Stimulated activated CD4-positive, alpha-beta T cell treated with anti-CD3 and anti-CD28 coated beads, TNF-alpha, amount 100 ng/mL, for 1 hour (primary cell): ENCODE measurements at places on chromosomes 12 and 14.

GRCh38 chr14:87000081-87000480, 992.9 kb downstream of the GALC start:
- no peak for DNase-seq

DNA sequence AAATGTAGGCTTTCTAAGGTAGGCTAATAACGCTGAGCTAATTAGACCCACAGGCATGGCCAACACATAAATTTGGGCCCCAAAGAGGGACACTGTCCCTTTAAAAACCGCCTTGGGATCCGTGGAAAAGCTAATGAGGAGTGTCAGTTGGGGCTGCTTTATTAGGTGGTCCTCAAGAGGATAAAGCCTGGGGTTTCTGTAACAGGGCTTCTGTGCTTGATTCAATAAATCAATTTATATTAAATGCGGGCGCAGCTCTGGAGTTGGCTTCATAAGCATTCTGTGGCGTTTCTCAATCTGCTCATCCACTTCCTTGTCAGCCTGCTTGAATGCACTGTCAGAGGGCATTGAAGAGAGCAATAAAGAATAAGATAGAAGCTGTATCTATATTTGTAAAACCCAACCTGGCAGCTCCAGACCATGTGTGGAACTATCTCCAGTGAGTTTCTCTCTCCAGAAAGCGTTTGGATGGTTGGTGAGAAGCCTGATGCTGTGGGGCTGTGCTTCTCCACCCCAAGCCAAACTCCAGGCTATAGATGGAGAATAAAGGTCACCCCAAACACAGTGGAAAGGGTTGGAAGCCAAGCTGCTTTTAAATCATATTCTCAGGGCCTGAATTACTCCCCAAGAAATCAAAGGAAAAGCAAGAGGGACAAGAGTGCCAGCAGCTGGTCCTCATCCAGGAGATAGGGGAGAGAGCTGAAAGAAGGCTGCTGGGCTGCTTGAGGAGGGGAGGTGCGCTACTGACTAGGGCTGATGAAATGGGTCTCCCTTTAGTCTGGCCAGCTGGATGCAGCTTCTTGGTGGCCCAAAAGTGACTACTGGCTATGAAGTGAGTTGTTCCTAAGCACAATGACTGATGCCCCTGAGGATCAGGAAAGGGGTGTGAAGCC, 222.0 kb downstream of the PPM1H start:
- DNase-seq: no peak

- no peak for DNase-seq
Measured at GRCh38 chr14:70257526-70257925, 68.8 kb upstream of the SLC8A3 start.

- DNase-seq: no peak
Measured at GRCh38 chr12:97899529-97899928, 436.9 kb downstream of the RMST start.

GRCh38 chr14:58954052-58954451, 234.4 kb upstream of the DAAM1 start:
- DNase-seq: no peak

GRCh38 chr12:10220398-10221077, 7.9 kb downstream of the GABARAPL1 start:
- no peak for DNase-seq

- DNase-seq: no peak
Measured at GRCh38 chr12:49332891-49333371, 4.1 kb downstream of the C1QL4 start.

DNA sequence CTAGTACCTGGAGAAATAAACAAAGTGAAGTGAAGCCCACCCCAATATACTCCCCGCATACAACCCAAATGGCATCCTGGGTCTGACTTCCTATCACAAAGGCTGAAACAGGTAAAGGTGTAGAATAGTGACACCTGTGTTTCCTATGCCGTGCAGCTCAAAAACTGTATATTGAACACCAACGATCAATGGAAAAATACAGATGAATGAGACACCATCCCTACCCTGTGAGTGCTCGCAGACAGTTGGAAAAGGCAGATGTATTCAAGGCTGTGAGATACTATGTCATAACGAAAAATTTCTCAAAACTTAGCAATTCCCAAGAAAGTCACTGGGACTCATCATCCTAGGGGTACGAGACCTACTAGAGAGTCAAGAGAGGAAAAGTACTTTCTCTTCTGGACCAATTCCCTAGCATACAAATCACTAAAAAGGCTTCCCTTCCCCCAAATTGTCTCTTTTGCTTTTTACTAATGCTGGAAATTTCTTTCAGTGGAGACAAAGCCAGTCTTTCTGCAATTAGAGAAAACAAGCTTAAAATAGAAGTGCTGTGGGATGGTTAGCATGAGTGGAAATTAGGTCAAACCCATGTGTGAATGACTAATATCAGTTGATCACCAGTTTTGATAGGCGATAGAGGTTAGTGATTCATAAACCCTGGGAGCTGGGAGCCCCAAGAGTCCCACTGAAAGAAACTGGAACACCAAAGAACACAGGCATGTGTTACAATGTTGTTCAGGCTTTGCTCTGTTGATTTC, 249.7 kb downstream of the SPTSSA start:
- no peak for DNase-seq

DNA sequence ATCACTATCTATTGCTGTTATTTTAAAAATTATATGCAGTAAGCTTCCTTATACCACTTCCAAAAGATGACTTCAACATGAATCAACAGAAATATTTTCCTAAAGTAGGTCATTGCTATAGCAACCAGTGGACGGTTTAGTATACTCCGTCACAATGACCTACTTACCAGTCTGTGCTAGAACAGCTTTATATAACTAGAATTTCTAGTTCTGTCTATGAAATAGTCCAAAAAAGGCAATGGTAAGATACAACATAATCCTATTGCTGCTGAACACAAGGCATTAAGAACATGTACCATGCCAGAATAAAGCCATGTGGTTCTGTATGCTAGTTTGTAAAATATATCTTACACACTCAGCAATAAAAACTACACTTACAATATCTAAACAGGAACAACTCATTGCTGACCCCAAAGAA, 40.7 kb upstream of the MTERF2 start:
- no peak for DNase-seq

DNA sequence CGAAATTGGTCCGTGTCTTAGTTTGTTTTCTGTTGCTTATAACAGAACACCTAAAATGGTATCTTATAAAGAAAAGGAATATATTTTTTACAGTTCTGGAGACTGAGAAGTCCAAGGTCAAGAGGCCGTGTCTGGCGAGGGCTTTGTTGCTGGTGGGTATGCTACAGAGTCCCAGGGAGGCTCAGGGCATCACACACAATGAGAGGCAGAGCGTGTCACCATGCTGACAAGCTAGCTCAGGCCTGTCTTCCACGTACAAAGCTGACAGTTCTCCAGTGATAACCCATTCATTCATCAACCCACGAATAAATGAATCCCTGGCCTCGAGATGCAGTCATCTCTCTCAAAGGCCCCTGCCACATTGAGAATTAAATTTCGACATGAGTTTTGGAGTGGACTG, 56.7 kb upstream of the AEBP2 start:
- no peak for DNase-seq

DNA sequence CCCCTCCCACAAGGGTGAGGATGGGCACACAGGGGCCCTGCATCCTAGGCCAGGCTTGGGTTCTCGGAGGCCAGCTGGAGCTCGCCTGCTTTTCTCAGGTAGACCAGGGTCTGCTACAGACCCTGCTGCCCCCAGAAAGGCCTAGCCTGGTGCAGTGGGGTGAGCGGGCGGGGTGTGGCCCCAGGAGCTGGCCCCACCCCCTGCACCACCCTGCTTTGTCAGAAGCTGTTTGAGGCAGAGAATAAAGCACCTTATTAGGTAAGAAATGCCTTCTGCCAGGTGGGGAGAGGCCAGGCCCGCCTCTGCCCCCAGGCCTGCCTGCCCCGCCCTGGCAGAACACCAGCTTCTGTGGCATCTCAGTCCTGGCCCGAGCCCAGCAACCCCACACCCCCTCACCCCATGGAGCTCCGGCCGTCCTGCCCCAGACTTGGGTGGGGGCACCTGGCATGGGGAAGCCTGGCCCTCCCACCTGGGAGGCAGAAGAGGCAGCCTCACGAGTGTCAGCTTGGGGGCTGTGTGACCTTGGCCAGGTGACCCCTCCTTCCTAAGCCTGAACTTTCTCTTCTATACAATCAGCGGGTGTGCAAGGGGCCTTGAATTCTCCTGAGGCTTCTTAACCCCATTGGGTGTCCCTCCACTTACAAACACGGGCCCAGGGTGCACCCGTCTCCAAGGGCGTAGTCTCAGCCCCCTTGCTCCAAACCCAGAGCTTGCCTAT, 43.2 kb downstream of the KRT80 start:
- no peak for DNase-seq

DNA sequence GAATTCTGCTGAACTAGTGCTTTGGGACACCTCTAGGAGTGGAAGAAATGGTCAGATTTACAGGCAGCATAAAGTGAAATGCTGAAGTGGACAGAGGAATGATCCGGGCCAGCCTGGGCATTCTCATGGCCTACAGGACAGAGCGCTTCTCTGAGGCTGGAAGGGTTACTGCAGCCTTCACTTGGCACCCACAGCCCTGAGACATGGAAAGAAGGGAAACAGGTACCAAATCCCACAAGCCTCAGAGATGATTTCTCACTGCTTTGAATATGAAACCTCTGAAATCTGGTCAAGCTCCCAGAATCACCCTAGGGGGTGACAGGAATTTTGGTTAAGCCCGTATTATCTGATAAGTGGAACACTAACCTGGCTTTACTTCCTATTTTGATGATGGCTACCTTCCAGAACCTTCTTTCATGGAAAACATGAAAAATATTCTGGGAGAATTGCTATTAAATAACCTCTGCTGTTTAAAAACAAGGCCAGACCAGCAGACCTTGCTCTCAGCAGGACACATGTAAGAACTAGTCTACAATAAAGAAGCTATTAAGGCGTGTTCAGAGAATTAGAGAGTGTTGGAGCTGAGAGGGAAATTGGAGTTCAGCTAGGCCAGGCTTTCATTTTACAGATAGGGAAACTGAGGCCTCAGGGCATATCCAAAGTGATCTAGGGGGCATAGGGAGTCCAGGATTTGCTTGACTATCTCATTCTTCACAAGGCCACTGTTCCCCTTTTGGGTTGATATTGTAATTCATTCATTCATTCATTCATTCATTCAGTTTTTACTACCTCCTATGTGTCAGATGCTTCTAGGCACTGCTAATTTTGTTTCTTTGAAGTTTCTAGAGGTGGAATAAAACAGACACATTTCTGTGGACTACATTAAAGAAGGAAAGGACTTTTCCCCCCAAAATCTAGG, 281.5 kb downstream of the ZFP36L1 start:
- no peak for DNase-seq

GRCh38 chr14:104604458-104605449, at the start of gene TMEM179:
TMEM179 (minus strand) TSS chr14:104604772; CDS start chr14:104604741, 31 bp downstream.
- DNase-seq: no peak

- no peak for DNase-seq
Measured at GRCh38 chr12:3436461-3437065, 54.4 kb upstream of the PRMT8 start.

DNA sequence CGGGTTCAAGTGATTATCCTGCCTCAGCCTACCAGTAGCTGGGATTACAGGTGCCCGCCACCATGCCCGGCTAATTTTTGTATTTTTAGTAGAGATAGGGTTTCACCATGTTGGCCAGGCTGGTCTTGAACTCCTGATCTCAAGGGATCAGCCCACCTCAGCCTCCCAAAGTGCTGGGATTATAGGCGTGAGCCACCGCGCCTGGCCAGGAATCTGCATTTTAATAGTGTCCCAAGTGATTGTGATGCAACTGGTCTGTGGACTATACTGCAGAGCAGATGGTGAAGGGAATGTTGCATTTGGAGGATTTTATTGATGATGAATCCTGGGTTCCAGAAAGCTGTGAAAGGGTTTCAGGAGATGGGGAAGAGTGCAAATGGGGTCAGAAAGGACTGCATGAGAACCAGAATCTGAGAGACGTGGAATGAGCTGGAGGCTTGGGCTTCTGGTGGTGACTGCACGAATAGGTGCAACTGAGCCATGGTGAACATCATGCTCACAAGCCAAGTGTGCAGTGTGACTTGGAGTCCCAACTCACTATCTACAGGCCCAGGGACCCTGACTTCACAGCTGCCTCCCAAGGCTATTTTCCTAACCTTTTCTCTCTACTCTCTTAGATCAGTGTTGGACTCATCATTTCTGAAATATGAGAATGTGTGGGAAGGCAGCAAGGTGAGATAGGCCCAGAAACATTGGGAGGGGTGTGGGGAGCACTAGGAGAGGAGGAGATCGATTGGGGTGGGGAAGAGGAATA, 4.5 kb downstream of the RPS26 start:
- no peak for DNase-seq

DNA sequence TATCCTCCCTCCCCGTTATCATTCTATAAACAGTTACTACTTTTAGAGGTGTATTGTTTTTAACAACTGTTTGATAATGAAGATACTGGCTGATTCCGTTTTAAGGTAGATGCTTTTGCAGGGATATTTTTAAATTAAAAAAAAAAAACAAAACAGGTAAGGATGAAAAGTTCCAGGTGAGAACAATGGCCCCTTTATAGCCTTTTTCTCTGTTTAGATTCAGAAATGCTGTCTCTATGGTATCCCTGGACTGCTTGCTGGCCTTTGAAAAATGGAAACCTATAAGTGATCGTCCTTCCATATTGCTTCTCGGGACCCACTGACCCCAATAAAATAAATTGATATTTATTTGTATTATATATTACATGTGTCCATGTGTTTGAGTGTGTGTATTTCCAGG, 23.2 kb upstream of the ANO6 start:
- no peak for DNase-seq

- no peak for DNase-seq
Measured at GRCh38 chr14:28608851-28609828, 157.4 kb upstream of the FOXG1 start.

- DNase-seq: no peak
Measured at GRCh38 chr12:67890726-67891258, 98.5 kb upstream of the IFNG-AS1 start.

DNA sequence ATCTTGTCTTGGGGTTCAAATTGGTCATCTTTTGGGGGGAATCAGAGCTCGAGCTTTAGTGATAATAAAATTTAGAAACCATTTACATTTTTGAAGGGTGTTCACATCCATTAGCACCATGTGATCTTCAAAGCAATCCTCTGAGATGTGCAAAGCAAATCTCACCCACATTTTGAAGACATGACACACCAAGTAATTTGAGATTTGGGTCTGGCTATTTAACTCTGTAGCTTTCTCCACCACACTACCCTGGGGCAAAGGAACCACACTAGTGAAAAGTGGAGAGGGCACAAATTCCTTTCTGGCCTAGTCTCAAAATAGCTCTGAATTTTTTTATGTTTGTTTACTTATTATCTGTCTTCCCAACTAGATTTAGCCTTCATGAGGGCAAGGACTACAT, 46.6 kb upstream of the TMEM233 start:
- DNase-seq: no peak
